Inflammatory macrophage treated with lipopolysaccharide for 4 hours (primary cell): ENCODE measurements at places on chromosomes 5 and 9.

GRCh38 chr9:26399556-26399955, 493.0 kb downstream of the CAAP1 start:
- no peak for DNase-seq

- DNase-seq, result no peak
Measured at GRCh38 chr9:113528088-113528487, 64.6 kb downstream of the RGS3 start.

- DNase-seq, result no peak
Measured at GRCh38 chr9:31776471-31776870, 608.0 kb upstream of the ACO1 start.

DNA sequence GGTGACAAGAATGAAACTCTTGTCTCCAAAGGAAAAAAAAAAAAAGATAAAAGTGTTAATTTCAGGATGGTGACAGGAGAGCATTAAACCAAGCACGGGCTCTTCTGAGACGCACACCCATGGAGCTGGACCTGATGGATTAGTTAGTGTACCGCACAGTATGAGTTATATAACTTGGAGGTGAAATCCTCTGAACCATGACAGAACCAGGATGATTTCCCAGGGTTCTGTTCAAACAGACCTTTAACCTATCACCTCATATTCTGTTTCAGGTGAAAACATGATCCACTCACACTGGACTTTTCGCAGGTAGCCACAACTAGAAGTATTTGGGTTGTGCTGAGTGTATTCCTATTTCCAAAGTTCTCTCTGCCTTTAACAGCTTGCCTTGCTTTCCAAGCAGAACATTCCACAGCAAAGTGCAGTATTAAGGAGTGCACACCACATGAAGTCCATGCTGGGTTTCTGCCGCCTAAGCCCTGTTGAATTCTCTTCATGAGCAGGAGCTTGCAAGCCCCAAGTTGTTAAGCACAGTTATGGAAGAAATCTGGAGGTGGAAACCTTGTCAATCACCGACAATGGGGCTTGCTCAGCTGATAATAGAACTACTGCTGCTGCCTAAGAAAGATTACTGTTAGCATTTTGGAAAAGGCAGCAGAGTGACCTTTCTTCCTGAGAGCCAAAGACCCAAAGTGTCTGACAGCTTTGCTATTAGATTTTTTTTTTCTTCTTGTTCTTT, 461.7 kb downstream of the TLE1 start:
- DNase-seq, result no peak

DNA sequence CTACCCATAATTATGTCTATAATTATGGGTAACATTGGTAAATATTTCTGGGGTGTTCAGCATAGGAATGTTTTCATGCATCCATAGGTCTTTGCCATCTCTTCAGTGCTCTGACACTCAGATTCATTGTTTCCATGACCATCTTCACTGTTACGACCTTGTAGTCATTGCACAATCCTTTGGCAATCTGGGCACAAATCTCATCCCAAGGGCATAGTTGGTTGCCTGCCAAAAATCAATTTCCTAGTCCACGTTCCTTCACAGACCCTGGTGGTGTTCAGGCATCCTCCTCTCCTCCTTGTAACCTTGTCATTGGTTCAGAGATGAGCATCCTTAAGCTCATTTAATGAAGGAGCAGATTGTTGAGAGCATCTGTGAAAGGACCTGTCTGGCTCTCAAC, 1400.7 kb downstream of the CDH12 start:
- DNase-seq, result no peak

- peak; percentile 52 for DNase-seq
Measured at GRCh38 chr5:36656556-36656955, 50.1 kb downstream of the SLC1A3 start.

GRCh38 chr9:126623314-126623666, 9.6 kb downstream of the LMX1B start:
- no peak for DNase-seq

- no peak for DNase-seq
Measured at GRCh38 chr5:98463676-98464075, 309.8 kb upstream of the RGMB start.

DNA sequence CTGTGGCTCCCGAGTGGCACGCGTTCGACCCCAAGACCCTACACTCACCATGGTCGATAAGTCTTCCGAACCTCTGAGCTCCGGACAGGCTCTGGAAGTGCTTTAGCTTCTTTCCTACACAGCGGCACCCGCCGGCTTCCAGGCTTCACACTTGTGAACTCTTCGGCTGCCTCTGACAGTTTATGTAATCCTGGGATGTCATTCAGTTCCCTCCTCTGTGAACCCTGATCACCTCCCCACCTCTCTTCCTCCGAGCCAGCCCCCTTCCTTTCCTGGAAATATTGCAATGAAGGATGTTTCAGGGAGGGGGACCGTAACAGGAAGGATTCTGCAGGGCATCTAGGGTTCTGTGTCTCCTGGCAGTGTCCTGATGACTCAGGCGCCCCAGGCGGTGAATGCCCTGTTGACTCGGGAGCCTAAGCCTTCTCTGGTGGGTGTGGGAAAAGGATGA, at the start of gene CD14:
Gene CD14, minus strand, starts transcription at position 155 of the 451 bp plus-strand sequence. Its CDS starts 104 bp downstream, at position 51.
- DNase-seq, result peak; percentile 91

- DNase-seq, result no peak
Measured at GRCh38 chr5:22787807-22788206, 65.3 kb downstream of the CDH12 start.

- no peak for DNase-seq
Measured at GRCh38 chr9:78470216-78470615, 173.3 kb downstream of the PSAT1 start.

GRCh38 chr5:69431424-69432303, 16.7 kb downstream of the MARVELD2 start:
- DNase-seq, result no peak

GRCh38 chr5:179292681-179293635, 52.3 kb downstream of the ADAMTS2 start:
- no peak for DNase-seq

- peak; percentile 53 for DNase-seq
Measured at GRCh38 chr9:129597355-129598088, 23.4 kb downstream of the C9orf50 start.

GRCh38 chr5:142740474-142741242, 29.5 kb upstream of the ARHGAP26 start:
- no peak for DNase-seq

DNA sequence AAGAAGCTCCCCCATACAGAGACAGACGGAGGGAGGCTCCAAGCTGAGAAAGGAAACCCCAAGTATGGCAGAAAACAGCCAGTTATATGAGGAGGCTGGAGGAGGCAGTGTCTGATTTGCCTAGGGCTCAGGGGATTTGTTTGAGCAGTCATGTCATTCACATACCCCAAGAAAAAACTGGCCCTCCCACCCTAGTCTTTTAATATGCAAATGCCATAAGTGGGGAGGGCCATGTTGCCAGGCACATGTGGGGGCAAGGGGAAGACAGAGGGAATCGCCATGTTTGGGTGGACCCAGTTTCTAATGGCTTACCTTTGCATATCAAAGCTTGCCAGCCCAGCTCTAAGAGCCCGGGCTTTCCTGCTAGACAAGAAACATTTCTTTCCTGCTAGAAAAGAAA, 1163.8 kb downstream of the TAF11L14 start:
- DNase-seq, result no peak

GRCh38 chr5:50995285-50995942, 329.0 kb downstream of the PARP8 start:
- no peak for DNase-seq

- no peak for DNase-seq
Measured at GRCh38 chr9:72133365-72134035, 15.7 kb upstream of the GDA start.

DNA sequence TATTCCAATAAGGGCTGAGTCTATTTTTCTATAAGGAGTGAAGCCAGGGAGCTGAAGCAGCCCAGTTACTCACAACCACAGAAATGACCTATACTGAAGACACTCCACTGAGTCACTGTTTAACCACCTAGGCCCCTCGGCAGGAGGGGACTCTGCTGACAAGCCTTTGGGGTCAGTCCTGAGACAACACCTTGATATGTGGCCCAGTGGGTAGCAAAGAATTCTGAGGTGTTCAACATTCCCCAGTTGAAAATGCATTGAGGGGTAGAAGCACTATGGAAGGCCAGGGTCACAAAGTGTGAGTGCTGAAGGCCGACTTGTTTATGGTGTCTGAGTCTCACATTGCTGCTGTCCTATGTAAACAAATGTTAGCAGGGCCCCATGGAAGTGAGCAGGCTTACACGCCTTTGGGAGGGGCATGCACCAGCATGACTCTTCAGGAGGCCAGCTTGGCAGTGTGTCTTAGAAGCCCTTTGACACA, 112.6 kb upstream of the NFIL3 start:
- no peak for DNase-seq

DNA sequence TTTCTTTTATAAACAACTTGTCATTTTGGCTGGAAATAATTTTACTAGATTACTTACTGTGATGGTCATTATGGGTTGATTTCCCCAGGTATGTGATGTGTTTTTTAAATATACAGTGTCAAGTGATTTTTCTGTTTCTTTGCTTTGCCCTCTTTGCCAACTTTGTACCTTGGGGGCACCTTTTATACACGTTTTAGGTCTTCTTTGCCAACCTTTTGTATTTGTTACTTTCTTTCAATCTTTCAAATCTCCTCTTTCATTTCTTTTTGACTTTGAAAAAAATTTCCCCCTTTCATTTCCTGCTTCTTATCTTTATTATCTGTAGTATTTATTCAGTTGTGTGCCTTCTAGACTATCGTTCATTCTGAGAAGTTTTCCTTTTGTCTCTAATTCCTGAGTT, 65.4 kb upstream of the DHFR start:
- DNase-seq, result no peak

DNA sequence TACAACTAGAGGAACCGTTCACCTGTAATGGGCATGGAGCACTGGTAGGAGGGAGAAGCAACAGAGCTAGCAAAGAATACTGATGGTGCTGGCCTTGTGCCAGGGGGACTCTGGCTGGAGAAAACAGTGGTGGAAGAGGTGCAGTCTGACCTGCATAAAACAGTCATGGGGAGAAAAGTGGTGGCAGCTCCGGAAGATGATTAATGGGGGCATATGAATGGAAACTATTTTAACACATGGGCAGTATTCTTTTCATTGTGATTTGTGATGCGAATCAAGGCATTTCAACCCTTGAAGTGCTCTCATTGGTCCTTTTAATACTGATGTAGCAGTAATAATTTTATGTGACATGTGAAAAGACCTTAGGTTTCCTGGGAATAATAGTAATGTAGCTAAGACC, 219.6 kb downstream of the ADAMTS6 start:
- DNase-seq, result no peak

DNA sequence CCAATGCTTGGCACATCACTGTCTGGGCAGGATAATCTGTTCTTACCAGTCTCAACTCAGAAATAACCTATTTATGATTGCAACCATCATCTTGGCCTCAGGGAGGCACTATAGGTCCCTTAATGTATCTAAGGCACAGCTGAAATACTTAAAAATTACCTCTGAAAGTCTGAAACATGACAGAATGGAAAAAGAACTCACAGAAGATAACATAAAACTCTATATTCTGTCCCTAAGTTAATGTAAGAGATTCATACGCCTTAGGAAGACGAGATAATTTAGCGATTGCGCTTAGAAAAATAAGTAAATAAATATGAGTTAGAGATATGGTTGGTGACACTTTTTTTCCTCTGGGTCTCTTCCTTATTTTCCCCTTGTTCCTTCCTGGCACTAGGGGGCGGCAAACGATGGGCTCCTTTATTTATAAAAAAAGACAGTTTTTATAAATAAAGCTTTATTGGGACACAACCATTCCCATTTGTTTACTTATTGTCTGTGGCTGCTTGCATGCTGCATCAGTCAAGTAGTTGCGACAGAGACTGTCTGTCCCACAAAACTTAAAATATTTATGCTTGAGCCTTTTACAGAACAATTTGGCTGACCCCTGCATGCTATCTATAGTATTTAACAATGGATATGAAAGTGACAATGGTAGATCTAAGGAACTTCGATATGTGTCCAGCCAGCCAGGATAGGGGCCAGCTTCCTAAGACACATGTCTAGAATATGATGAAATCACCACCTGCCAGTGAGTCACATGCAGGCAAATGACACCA, 79.6 kb downstream of the PDE4D start:
- DNase-seq, result peak; percentile 72

DNA sequence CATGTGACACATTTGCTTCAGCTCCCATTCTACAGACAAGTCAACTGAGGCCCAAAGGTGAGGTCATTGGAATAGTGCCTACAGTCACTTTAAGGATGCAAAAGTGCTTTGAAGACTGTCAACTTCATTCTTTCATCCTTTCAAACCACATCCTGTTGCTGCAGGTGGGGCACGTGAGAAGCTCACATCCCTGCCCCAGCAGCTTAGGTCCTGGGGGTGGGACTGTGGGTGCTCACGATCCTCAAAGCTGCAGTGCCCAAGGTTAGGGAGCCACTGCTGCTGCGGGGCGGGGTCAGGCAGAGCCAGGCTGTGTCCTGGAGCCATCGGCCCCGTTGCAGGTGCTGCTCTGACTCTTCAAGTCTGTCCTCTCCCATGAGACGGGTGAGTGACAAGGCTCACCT, 57.9 kb upstream of the IER5L start:
- DNase-seq, result no peak

DNA sequence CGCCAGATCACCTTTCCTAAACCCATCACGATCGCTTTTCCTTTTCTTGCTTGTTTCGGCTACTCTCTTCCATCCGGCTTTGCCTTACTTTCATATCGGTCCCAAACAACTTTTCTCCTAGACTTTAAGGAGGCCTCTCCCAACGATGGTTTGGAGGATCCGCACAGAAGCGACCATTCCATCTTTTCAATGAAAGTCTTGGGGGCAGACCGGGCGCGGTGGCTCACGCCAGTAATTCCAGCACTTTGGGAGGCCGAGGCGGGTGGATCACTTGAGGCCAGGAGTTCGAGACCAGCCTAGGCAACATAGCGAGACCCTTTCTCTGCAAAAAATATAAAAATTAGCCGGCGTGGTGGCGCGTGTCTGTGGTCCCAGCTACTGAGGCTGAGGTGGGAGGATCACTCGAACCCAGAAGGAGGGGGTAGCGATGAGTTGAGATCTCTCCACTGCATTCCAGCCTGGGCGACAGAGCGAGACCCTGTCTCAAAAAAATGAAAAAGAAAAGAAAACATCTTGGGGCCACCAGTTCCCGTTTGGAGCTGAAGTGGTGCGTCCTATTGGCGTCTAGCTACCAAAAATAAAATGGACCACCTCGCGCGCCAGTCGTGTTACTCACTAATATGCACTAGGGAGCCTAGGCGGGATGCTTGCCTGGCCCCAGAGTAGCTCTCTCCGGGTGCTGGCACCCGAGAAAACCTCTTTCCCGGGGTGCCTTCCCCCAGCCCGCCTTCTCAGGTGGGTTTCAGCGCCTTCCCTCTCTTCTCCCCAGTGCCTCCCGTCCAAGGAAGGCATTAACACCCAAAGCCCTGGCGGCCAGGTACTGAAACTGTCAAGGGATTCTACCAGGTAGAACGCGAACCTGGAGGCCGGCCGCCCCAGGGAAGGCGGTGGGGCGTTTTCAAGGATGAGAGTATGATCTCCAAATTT, 800 bp upstream of the AP3B1 start:
- DNase-seq, result no peak

- DNase-seq, result no peak
Measured at GRCh38 chr9:70481471-70481870, 67.0 kb upstream of the KLF9 start.

GRCh38 chr9:652914-653313, 188.6 kb upstream of the DMRT1 start:
- DNase-seq, result peak; percentile 69

- no peak for DNase-seq
Measured at GRCh38 chr9:83633255-83633654, 10.3 kb downstream of the IDNK start.

- no peak for DNase-seq
Measured at GRCh38 chr5:36228505-36228904, 13.2 kb downstream of the NADK2 start.
